ENCODE measurements at places on chromosomes 4 and X.

DNA sequence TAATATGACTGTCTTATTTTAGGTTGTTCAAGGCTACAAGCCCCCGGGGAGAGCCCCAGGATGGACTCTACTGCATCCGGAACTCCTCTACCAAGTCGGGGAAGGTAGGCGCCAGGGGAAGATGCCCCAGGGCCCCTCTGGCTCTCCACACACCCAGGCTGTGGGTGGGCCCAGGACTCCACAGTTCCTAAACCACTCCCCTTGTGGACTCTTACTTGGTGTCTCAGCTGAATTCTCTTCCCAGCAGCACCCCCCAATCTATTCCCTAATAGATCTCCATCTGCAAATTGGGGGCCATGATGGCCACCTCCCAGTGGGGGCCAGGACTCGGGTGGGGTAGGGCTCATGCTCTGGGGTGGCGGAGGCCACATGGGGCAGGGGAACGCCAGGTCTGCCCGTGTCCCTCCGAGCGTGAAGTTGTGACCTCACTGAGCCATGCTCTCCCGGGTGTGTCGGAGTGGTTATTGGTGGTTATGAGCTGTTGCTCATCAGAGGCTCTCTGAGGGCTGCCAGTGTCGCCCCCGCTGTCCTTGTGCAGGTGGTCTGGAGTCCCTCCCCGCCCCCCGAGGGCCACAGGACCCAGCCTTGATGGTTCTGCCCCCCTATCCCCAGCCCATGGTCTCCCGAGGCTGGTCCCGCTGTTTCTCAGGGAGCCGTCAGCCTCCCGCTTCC is 11.2 kb upstream of the ADD1 start:
- DNase-seq: peak; percentile 28

DNA sequence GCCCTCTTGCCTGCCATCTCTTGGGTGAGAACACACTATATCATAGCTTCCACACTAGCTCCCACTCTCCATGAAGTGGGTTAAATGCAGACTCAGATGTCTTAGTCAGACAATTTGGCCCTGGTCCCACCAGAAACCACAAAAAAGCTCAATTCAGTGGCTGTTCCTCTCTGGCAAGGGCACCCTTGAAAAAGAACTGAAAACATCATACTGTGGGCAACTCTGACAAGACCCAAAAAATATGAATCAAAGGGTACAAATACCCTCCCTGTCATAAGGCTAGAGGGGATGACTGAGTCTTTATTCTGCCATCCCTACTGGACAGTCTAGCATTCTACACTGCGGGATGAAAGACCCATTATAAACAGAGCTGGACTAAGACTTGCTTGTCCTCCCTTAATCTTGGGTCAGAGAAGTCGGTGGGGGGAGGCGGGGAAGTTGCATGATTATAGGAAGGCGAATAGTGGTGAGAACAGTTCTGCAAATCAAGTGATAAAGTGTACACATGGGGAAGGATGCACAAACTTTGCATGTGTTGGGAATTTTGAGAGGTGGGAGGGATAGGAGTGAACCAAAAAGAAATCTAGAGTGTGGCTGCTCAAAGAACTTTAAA is 172.1 kb downstream of the OPHN1 start:
- no peak for DNase-seq

DNA sequence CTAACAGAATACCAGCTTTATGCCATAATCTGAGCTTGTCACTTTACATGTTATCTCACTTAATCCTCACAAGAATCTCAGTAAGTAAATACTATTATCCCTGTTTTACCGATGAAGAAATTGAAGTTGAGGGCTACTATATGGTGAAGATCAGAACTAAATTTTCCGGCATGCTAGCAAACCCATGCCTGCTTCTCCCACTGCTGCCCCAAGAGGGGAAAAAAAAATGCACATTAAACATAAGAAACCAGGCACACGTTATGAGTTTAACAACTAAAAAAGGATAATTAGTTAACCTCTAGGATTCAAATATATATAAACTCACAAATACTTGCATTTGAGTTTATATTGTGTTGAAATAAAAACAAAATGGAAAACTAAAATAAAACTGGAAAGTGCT is 10.8 kb downstream of the SLC10A7 start:
- no peak for DNase-seq

GRCh38 chr4:189001971-189002450 is 862.8 kb downstream of the TRIML1 start:
- no peak for DNase-seq

DNA sequence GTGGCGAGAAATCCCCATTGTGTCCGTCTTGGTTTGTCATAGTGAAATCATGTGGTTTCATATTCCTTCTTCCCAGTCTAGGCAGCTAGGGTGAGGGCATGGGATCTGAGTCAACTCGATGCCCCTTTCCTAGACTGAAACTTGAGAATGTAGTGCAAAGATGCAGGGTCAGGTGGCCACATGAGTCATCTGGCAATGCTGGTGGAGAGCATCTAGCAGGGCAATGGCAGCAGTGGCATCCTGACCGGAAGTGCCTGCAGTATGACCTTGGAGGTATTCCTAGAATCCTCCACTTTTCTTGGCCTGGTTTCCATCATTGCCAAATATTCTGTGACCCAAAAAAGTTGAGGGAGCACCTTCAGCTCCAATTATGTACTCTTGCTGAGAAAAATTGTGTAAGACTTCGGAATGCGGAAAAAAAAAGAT is 39.1 kb upstream of the TMEM184C start:
- DNase-seq: no peak

GRCh38 chrX:108178143-108178498 is 86.5 kb downstream of the ATG4A start:
- no peak for DNase-seq

GRCh38 chr4:47639531-47639930 is 154.5 kb downstream of the ATP10D start:
- no peak for DNase-seq

DNA sequence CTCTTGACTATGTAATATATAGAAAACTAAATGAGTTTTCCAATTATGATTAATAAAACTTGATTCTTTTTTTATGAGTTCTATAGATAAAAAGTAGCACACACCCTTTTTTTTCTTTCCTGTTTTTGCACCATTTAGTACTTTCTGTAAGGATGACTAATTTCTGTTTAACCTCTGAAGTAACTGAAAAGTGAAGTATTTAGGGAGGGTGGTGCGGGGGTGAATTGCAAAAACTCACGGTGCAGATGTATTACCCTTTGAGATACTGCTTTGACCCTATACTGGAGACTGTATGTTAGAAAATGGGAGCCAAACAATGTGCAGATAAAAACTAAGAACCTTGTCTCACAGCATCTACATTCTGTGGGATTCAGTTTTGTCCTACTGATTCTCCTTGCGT is 471.6 kb downstream of the DTHD1 start:
- no peak for DNase-seq

DNA sequence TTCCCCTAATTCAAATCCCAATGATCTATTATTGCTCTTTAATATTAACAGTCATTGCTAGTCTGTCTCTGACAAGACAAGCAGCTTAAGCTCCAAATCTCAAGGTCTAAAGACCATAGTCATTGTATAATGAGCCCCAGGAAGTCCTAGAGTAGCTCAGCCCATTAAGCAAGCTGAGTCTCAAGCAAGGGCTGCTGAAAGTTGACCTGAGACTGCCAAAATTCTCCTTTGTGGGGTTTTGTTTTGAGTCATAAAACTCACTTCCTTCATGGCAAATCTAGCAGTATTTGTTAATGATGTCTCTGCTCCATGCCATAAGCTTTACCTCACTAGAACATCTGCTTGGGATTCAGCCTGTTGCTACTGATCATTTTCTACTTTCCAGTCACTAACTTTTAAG is 313.2 kb downstream of the ANTXR2 start:
- DNase-seq: no peak

DNA sequence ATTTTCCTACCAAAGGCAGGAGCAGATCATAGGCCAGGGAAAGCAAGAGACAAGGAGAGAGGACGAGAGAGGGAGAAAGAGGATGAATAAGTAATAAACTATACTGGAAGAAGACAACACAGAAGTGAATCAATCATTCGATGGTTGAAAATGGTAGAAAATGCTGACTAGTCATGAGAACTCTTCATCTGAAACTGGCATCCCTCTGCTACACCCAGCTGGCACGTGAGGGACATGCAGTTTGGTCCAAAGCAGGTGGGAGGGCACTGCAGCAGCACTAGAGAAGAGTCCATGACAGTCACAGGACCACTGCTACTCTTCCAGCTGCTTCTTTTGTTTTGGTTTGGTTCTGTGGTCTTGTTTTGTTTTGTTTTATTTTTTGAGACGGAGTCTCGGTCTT is 74.1 kb downstream of the AFAP1 start:
- DNase-seq: no peak

- no peak for DNase-seq
Observed at GRCh38 chrX:123084797-123085196, 99.3 kb upstream of the GRIA3 start.

GRCh38 chr4:94304365-94304971 is 38.2 kb downstream of the HPGDS start:
- DNase-seq: no peak

- no peak for DNase-seq
Observed at GRCh38 chr4:119478446-119479179, 150.0 kb downstream of the PDE5A start.

- no peak for DNase-seq
Observed at GRCh38 chr4:122958505-122958904, 36.1 kb upstream of the NUDT6 start.

DNA sequence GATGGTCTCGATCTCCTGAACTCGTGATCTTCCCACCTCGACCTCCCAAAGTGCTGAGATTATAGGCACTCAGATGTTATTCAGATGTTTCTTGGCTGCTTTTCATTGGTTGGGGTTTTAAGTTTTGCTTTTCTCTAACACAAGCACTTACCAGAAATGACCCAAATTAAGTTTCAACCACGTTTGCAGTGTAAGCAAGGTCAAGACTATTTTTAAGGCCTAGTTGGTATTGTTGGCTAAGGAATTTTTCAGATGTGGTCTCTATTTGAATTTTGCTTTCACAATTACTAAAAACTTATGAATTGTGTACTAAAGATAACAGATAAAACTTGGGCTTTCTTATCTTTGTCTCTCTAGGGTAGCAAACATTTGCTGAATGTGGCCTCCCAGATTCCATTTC is 1756.9 kb upstream of the TENM3 start:
- no peak for DNase-seq

GRCh38 chr4:170051402-170051801 is 25.2 kb upstream of the MFAP3L start:
- no peak for DNase-seq

GRCh38 chrX:106917830-106918500 is 2.2 kb upstream of the CLDN2 start:
- no peak for DNase-seq

DNA sequence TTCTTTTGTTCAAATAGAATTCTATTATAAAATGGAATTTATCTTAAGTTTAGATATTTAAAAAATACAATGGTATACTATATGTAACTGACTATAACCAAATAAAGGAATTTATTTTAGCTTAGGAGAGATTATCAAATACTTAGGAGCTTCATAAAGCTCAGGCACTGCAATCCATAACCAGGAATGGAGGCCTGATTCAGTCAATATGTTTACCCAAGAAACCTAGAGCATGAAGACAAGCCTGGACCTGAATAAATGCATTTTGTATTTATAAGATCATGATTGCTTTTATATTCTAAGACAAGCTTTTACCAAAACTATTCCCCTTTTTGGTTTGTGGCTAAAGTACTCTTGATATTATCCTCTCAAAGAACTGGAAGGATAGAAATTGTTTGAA is 742.6 kb downstream of the FAT4 start:
- no peak for DNase-seq

DNA sequence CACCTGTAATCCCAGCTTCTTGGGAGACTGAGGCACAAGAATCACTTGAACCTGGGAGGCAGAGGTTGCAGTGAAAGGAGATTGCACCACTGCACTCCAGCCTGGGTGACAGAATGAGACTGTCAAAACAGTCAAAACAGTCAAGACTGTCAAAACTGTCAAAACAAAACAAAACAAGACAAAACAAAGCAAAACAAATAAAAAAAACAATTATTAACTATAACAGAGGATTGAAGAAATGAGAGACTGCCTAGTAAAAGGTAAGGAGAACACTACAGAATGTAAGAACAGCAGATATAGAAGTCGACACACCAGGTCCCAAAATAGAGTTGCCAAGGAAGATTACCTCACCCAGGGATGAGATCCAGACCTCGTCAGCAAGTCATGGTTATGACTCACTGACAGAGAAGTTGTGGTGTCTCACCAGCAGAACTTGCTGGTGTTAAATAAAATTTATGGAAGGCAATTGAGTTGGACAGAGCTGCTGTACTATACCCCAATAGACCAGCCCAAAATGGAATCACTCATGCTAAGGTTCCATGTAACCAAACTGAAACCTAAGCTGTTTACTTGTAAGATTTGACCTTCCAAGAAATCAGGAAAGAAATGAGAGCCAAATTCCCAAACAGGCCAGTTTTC is 32.1 kb upstream of the GK start:
- no peak for DNase-seq

- DNase-seq: no peak
Observed at GRCh38 chr4:122689972-122690371, 42.5 kb upstream of the BBS12 start.

DNA sequence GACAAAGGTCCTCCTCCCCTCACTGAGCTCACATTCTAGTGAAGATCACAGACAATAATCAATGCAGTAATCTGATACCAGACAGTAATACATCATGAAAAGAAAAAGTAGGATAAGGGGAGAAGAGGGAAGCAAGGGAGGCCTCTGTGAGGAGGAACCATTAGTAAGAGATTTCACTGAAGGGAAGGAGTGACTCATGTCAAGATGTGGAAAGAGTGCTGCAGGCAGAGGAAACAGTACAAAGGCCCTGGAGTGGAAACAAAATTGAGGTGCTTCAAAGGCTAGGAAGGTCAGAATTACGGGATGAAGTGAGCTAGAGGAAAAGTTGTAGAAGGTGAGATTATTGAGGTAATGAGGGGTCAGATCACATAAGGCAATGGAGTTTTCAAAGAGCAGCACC is 38.1 kb downstream of the LAMTOR3 start:
- DNase-seq: no peak

GRCh38 chr4:39521253-39521919 is 5.9 kb downstream of the UGDH start:
- DNase-seq: no peak

- no peak for DNase-seq
Observed at GRCh38 chr4:86338989-86339388, 20.9 kb downstream of the MAPK10 start.

DNA sequence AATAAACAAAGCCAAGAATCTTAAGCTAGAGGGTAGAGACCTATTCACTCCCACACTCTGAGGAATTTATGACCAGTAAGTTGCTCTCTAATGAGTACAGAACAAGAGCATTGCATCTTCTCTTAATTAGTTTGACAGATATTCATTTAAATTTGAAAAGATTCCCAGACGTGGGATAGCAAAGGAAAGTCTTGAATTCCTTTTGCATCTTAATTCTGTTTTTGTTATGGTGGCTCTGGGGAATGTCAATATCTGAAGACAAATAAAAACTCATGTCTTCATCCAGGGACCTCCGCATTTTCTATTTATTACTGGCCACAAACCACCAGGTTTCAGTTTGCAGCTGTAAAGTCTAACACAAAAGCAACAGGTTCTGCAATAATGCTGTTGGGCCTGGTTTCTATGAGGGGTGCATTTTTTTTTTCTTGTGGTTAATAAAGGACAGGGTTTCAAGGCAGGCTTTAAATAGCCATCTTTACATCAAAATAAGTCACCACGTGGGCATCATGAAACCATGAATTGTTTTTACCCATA is 172.3 kb downstream of the SHROOM3 start:
- no peak for DNase-seq
